SHP77 (cell line): ENCODE measurements at places on chromosomes 7 and 10.

- DNase-seq, result no peak
Observed at GRCh38 chr7:150564006-150564405, 3.2 kb upstream of the GIMAP4 start.

GRCh38 chr7:74254858-74255379 is 720 bp upstream of the RFC2 start:
- DNase-seq, result no peak

DNA sequence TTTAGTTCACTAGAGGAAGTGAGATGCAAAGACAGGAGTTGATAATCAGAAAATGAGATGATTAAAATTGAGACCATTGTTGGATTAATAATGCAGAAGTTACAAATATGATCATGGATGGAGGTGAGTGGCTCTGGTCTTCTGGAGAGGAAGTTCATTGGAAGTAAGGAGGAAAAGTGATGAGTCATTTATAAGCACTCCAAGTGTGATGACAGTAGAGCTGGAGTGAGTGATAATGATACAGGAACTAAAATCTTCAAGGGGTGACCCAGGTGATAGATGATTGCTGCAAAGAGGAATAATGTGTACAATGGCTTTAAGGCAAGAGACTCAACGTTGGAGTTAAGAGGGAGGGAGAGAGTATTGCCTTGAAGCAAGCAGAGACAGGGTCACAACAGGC is 20.7 kb downstream of the ZNF32 start:
- no peak for DNase-seq

GRCh38 chr10:21326594-21327288 is 198.7 kb downstream of the SKIDA1 start:
- DNase-seq, result no peak

DNA sequence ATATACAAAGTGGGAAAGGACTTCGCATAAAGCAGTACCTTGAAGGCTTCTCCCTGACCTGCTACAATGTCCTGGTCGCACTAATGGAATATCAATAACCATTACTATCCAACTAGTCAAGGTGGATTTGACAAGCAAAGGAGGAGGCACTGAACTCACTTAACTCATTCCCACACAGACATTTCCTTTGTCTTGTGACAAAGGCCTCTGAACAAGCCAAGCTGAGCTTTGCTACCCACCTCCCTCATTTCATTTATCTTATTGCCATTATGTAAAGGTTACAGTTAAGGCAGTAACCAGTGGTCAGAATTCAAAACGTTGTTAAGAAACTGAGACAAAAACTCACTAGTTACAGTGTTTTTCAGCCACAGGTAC is 7.3 kb downstream of the ELMO1 start:
- no peak for DNase-seq

DNA sequence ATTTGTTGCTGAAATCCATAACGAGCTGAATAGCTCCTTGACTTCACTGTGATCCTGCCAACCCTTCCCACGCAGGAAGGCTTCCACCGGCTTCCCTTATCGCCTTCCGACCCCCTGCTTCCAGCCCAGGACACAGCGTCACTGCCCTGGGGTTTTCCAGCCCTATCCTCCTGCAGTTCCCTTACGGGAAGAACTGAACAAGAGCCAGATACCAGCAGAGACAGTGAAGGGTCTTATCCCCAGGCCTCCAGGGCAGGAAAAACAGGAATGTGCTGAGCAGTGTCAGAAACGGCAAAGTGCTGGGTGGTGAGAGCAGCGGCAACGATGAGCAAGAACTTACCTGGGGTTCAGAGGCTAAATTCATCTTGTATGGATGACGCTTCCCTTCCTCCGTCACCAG is 22.4 kb downstream of the PDLIM1 start:
- DNase-seq, result no peak

DNA sequence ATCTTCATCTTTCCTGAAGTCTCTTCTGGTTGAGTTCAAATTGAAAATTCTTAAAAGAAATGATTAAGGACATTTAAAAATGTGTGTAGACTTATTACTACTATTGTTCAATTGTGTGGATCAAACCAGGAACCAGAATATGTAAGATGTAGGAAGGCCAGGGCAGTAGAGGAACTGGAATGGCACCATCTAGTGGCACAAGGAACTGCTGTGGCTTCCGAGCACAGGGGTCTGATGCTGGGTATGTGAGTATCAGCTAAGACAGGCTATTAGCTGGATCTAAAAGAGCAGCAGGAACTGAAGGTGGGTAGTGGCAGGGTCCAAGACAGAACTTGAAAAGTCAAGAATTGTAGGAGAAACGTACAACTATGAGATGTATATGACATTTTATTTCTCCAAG is 247.3 kb downstream of the SEMA3A start:
- DNase-seq, result peak; percentile 4

GRCh38 chr10:18224626-18225445 is 84.6 kb downstream of the CACNB2 start:
- no peak for DNase-seq

DNA sequence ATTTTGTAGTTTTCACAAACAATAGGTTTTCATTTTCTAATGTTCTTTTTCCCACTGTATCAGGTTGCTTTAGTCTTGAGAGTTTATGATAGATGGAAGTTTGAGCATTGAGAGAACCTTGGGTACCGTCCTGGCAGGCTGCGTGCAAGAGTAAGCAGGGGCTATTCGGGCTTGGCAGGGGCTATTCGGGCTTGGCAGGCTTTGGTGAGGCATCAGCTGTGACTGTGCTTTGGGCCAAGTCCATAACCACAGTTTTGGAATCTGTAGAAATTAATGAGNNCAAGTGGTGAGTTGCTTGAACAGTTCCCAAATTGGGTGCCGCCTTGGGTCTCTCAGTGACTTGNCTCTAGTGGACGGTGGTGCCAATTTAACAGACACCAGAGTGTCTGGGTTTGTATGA is 424.6 kb downstream of the PAXIP1 start:
- DNase-seq, result no peak

DNA sequence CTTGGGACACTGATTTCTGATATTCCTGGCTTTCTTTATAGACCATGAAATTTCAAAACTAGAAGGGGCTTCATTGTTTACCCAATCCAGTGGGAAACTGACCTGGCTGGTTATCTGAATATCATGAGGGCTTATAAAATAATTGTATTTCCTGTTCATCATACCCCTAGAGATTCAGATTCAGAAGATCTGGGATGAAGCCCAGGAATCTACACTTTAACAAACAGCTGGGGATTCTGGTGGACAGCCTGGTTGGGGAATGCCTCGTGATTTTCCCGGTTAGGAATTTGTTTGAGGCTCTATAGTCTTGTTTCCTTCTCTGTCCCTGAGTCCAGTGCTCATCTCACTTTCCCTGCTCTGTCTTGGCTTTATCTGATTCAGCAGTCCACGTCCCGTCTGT is 110.3 kb downstream of the ADRA2A start:
- no peak for DNase-seq

- no peak for DNase-seq
Observed at GRCh38 chr10:31708474-31708873, 220.2 kb downstream of the ARHGAP12 start.

- DNase-seq, result no peak
Observed at GRCh38 chr7:32070406-32071360, at the start of gene PDE1C. PDE1C (minus strand) TSS chr7:32070407.

DNA sequence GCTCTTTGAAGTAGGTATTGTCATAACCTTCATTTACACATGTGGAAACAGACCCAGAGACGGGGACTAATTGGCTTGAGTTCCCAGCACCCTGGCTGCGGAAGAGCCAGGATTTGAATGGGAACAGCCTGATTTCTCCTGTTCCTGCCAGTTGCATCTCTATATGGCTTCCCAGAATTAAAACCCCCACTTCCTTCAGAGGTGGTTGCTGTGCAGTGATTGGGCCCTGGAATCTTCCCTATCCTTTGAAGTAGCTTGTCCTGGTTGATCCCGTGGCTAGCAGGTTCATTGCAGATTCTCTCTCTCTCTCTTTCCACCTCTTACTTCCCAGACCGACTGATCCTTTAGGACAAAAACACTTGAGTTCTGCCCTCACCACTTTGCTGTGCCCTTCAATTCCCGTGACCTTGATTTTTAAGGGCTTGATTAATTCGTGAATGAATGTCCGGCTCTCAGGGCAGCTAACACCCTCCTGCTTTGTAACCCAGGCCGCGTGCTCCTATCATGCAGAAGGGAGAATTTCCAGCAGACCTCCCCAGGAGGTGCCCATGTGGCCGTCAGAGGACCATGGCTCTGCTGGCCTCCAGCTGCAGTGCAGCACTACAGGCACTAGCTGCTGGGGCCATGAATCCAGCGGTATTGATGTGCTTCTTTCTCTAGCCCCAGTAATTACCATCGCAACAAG is 120.6 kb upstream of the AGK start:
- DNase-seq, result peak; percentile 64

GRCh38 chr7:8628656-8629055 is 195.2 kb downstream of the NXPH1 start:
- DNase-seq, result no peak

DNA sequence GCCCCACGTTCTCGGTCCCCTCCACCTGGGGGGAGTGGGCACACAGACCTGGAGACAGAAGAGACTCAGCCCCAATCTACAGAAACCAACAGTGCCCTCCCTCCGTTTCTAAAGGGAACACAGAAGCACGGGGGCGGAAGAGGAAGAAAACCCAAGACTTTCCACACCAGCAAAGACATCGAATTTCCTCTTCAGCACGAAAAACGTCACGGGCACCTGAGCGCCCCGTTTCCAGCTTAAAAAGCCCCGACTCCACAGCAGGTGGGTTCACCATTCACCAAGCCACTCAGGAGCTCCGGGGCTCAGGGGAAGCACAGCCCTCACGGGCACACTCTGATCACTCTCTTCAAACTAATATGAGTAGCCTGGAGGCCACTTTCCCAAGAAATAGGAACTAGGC is 19.6 kb downstream of the NUDT1 start:
- DNase-seq, result no peak
